Central memory CD4-positive, alpha-beta T cell (primary cell): ENCODE measurements at places on chromosomes 7 and 10.

GRCh38 chr10:10043083-10043482 is 974.6 kb upstream of the CELF2 start:
- no peak for DNase-seq

DNA sequence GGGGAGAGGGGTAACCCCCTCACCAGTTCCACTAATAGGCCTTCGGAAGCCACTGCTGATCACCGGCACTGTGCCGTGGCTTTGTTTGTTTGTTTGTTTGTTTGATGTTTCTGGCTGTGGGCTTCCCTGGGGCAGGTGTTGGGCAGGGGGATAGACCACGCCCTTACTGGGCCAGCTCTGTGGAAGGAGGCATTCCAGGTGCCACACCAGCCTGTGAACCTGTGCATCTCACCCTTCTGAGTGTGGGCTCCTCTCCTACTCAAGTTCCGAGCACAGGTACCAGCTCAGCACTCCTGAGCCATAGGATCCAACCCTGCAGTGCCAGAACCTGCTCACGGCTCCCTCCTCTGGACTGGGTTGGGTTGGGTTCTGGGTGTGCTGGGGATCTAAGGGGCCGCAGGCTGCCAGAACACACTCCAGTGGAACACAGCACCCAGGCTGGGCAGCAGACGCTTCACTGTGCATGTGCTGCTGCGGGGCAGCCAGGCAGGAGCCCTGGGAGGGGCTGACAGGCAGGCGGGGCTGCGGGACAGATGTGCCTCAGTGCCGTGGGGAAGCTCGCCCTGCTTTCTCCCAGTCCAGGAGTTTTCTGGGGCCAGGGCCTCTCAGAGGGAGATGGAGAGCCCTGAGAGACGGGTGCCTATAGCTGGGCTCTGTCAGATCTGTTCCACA is 1053.9 kb downstream of the CNTNAP2 start:
- DNase-seq = no peak

DNA sequence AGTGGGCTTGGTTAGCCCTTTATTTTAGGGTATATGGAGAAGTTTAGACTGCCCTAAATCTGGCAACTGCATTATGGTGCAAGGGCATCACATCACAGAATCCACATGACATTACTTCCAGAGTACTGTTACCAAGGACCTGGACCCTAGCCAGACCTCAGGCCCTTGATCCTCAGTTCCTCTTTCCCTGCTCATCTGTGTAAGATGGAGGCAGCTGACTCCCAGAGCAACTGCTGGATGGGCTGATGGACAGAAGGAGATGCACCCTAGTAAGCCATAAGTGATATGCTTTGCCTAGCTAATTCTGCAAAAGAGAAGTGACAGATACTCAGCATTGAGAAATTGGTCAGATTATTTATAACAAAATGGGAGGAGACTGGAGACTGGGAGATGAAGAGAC is 131.7 kb downstream of the DYNC1I1 start:
- DNase-seq = no peak

- DNase-seq = no peak
Measured at GRCh38 chr10:126568809-126569385, 101.6 kb downstream of the C10orf90 start.
